Chondrocyte (in vitro differentiated cells): ENCODE measurements at places on chromosomes 5 and 9.

DNA sequence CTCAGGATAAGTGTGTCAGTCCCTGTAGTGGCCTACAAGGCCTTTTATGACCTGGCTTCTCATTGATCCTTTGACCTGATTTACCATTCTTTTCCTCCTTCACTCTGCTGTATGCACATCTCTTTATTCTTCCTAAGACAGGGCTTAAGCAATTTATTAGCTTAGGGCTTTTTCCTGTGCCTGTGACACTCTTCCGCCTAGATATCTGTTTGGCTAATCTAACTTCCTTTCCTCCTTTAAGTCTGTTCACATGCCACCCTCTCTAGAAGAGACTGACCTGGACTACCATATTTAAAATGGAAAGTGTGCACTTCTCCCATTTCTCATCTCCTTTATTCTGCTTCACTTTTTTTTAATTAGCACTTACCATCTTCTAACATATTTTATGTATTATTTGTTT, 29.1 kb downstream of the FOCAD start:
- DNase-seq, result no peak

GRCh38 chr9:37215381-37215780, 95.0 kb downstream of the ZCCHC7 start:
- DNase-seq, result no peak

DNA sequence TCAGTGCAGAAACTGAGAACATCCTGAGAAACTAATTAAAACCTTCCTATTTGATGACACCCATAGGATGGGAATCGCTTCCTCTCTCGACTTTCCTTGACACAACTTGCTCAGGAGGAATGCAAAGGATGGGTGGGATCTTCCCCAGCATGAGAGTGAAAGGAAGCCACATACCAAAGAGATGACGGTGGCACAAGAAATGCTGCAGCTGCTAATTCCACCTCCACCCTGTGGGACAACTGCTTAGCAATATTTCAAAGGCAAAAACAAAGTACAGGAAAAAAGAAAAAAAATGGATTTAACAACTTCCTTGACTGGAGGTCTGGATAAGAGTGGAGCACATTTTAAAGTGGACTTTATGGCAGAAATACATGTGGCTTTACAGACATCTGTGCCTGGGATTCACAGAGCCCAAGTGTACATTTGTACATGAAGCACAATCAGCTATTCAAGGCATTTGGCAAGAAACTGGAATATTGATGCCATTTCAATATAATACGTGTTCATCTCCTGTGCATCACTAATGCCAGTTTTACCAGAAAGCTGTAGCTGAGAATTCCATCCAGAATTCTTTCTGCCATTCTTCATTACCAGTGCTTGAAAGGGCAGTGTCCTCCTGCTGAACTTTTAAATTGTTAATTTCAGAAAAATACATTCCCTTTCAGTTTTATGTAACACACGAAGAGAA, 359.2 kb upstream of the ACTBL2 start:
- DNase-seq, result no peak

GRCh38 chr5:161380486-161380885, 166.0 kb downstream of the GABRB2 start:
- DNase-seq, result no peak

DNA sequence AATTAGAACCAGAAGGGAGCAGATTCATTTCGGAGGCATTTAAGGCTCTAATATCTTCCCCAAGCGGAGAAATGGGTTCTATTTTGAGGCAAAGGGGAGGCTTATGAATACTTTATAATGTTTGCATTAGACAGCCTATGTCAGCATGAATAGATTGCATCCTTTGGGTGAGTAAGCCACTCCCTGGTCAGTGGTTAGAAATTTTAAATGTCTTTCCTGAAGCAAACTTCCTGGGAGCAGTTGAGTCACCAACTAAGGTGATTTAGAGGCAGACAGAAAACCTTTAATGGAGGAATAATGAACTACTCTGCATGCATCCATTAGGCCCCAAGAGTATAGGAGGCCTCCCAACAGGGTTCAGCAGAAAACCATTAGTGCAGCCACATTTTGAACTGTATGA, 204.9 kb downstream of the ELAVL2 start:
- DNase-seq, result no peak

- no peak for DNase-seq
Observed at GRCh38 chr9:80878556-80878955, 810.8 kb downstream of the TLE1 start.
